ENCODE measurements at places on chromosomes 5 and 9. TPM values are rescaled to one million over a fixed set of nuclear protein-coding genes. Genes with fewer than 3 reads are reported as not detected.

The ALDOB gene
- total RNA-seq, result not detected

The RNF208 gene
- 3.3 TPM for total RNA-seq

The MARCHF3 gene
- total RNA-seq, result 2.9 TPM

The GMCL2 gene
- total RNA-seq, result not detected

The TMEM232 gene
- total RNA-seq, result 0.38 TPM

The ASTN2 gene
- 4.8 TPM for total RNA-seq

The CCNJL gene
- total RNA-seq, result not detected

The LCN9 gene
- not detected for total RNA-seq

The RC3H2 gene
- total RNA-seq, result 32.1 TPM

The ACTL7B gene
- not detected for total RNA-seq

Measured in CD8-positive, alpha-beta memory T cell (primary cell).